Activated CD4-positive, alpha-beta T cell treated with anti-CD3 and anti-CD28 coated beads, Interleukin-2, Interleukin-6, amounts not matched to agents 100 ng/mL and 50 ng/mL, durations not matched to agents 16 hours and 8 hours (primary cell): ENCODE measurements at places on chromosomes 2 and 18.

GRCh38 chr2:719734-720133, 42.5 kb upstream of the TMEM18 start:
- DNase-seq, result no peak

DNA sequence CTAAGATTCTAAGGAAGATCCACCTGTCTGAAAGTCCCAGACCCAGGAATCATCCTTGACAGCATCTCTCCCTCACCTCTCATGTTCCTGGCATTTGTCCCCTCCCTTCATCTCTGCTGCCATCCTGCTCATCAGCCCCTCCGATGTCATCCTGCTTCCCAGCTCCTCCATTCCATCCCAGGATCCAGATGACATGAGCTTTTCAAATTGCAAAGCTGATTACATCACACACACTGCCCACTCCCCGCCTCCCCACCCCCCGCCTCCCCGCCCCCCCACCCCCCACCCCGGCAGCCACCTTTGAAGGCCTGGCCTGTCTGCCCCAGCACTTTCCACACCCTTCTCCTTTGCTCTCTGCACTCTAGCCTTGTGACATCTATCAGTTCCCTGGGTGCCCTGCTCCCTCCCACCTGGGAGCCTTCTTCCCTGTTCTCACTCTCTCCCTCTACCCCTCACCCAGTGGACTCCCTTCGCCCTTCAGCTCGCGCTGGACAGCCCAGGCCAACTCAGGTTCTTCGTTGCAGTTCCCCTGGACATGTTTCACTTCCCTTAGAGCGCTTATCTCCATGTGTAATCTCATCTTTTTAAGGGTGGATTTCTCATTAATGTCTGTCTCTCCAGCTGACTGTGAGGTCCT, 61.6 kb downstream of the DNMT3A start:
- no peak for DNase-seq

GRCh38 chr18:72612894-72613533, 68.9 kb upstream of the CBLN2 start:
- no peak for DNase-seq

GRCh38 chr18:76499637-76500340, 4.7 kb upstream of the ZNF516 start:
- no peak for DNase-seq

DNA sequence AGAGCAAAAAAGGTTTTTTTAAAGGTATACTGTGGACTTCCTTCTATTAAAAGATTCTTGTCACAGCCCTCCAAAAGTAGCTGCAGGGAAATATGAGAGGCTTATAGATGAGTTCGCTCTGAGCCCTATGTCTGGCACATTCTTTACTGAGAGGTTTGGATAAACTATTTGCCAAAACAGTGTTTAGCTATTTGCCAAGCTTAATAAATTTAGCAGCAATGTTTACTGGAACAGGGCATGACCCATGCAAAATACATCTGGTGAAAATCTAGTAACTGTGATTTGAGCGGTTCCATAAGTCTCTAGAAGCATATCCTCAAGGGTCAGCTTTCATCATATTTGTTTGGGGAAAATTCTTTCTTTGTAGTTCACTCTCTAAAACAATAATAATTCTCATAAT, 1696.7 kb upstream of the PIK3C3 start:
- no peak for DNase-seq

DNA sequence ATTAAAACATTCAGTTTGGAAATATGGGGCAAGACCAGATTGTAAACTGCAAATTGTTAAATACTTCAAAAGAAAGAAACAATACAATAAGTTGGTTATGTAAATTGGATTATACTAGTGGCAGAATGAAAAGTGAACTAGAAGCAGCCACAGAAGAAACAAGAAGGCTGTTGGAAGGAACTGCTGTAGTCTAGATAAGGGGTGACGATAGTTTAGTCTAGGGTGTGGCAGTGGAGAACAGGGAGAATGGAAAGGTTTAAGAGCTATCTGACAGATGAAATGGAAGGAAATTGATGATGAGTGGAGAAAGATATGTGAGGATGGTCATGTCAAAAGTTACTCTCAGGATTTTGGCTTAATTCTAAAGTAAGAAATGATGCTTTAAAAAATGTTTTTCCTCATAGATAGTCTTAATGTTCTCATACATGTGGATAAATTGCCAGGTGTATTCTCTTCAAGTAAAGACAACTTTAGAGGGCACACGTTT, 179.7 kb downstream of the GPD2 start:
- DNase-seq, result no peak

DNA sequence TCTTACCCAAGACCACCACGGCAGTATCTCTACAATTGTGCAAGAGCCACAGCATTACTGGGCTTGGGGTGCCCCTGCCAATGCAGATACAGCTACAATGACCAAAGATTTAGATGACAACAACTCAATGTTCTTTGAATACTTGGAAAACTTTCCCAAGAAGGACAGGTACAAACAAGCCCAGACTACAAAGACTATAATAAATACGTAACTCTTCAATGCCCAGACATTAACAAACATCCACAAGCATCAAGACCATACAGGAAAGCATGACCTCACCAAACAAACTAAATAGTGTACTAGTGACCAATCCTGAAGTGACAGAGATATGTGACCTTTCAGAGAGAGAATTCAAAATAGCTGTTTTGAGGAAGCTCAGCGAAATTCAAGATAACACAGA, 62.8 kb downstream of the ICA1L start:
- DNase-seq, result no peak

DNA sequence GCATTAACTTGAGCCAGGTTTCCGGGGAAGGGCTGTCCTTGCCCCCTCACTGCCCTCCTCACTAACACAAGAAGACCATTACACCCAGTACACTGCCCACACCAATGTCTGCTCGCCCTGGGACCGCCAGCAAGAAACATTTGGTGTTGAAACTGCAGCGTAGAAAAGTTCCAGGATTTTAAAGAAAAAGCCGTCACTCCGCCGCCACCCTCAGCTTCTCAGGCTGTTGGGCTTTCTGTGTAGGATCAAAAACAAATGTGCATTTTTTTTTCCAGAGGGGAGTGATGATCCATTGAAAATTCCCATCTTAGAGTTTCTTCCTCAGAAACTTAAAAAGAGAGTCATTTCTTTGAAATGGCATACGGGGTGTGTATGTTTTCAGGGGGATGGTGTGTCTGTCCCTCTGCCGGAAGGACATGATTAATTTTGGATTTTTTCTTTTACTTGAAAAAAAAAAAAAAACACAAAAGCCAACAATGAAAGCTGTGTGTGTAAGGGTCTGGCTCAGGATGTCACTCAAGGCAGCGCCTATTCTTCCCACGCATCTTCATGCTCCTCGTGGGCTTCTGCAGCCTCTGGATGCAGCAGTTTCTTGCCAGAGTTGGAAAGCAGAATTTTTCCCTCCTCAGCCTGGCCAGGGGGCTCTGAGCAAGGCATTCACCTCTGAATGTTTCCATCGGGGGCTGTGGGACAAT, 184.9 kb downstream of the GLI2 start:
- DNase-seq, result no peak
